ENCODE measurements at places on chromosomes 4 and X.

GRCh38 chrX:44244008-44244407 is 99.5 kb downstream of the EFHC2 start:
- no peak for DNase-seq

GRCh38 chr4:87342872-87343271 is 20.2 kb upstream of the HSD17B13 start:
- DNase-seq, result no peak

GRCh38 chrX:70553516-70553915 is 108.9 kb downstream of the DLG3 start:
- DNase-seq, result no peak

DNA sequence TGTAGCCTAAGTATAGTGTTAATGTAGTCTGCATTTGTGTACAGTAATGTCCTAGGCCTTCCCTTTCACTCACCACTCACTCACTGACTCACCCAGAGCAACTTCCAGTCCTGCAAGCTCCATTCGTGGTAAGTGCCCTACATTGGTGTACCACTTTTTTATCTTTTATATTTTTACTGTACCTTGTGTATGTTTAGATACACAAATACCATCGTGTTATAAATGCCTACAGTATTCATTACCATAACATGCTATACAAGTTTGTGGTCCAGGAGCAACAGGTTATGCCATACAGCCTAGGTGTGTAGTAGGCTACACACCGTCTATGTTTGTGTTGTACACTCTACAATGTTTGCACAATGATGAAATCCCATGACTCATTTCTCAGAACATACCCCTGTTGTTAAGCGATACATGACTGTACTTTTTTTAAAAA is 15.4 kb downstream of the TSPAN5 start:
- DNase-seq, result no peak

DNA sequence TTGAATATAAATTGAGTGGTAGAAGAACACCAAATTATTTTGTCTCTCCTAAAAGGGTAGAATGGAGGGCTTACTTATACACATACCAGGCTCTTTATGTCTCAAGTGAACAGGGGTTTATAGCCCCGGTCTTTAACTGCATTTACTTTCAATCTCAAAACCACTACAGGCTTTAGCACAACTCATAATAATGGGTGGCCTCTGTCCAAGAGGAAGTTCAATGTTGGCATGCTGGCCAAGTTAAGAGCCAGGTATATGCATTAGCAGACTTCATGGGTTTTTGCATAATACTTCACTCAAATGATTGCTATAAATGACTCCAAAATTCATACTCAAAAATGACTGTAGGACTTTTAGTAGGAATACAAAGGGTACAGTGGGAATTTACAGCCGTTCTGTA is 118.5 kb upstream of the OTUD4 start:
- DNase-seq, result no peak

- no peak for DNase-seq
These were observed 65.2 kb downstream of the GLRA2 start for GRCh38 chrX:14594521-14594920.
